ENCODE measurements at places on chromosomes 12 and 14.
A peak's percentile ranks its signal among the peaks of the same experiment; 100 is the strongest.

GRCh38 chr12:122886851-122887818 is 8.8 kb downstream of the VPS37B start:
- DNase-seq: peak; percentile 92

DNA sequence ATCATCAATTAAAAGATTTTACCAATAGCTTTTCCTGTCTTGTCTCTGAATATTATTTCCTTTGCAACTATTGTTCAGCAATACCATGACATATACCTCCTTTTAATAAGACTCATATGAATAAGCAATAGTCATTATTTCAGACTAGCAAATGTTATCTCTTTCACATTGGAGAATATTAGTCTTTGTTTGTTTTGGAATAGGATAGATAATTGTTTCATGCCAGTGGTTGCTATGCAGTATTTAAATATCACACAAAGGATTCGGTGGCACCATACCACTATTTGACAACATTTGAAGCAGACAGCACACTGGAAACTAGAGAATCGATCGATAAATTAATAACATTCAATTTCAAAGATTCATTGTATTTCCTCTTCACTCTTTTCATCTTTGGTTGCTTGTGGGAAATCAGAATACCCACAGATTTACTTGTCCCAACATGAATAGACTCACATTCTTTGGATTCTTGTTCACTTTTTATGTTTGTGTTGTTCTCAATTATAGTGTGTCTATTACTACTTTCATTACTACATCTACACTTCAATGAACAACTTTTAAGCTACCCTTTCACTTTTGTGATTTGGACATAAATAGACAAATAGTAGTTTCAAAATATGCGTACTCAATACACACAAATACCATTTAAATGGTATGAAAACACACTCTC is 42.7 kb upstream of the TBPL2 start:
- DNase-seq: no peak

- no peak for DNase-seq
Observed at GRCh38 chr12:87768501-87769287, 260.5 kb downstream of the C12orf50 start.

GRCh38 chr12:122668268-122668667 is 34.9 kb downstream of the HCAR2 start:
- DNase-seq: no peak

DNA sequence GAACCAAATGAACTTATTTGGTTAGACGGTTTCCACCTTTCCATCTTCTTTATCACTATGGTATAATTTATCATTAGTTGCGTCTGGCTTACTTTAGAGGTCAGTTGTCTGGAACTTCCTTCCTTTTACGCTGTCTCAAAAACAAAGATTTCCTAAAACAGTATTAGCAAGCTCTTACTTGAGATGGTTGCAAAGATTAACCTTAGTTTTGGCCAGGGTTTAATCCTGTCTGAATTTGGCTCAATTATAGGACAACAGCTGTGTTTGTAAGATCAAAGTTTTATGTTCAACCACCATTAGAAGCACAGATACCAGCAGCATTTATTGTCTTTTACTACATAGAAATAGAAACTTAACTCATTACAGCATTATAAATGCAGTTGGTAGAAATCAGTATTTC is 7.9 kb upstream of the WASHC3 start:
- DNase-seq: no peak

DNA sequence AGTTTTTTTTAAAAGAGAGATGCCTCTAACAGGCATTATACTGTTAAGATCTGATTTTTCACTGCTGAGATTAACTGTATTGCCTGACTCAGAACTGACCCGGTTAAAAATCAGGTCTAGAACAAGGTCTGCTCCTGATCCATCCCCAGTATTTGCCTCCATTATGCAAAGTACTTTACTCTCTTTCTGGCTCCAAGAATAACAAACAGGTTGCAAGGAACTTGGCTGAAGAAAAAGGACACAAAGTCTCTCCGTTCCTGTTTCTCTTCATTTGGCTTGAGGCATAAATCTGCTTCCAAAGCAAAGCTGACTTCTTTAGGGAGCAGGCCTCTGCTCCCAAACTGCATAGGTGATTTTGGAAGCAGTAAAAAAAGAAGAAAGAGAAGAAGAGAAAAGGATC is 199.3 kb upstream of the PDZRN4 start:
- DNase-seq: no peak

DNA sequence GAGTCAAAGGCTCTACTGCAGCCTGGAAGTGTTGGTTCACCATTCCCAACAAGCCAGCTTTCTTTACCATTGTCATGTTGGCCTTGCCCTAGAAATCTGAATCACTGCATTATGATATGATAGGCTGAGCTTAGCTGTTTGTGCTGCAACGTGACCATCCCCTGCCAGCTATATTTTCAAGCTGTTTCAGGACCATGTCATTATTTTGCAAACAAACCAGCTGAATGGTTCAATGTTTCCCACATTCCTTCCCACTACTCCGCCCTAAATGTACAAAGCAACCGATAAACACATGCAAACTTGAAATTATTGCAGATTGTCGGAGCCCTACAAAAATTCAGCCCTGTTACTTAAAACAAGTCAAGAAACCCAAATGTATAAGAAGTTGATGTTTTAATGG is 136.1 kb downstream of the KICS2 start:
- DNase-seq: no peak

GRCh38 chr12:45329238-45329637 is 113.3 kb downstream of the ANO6 start:
- no peak for DNase-seq

GRCh38 chr12:132044661-132045412 is 95.1 kb downstream of the EP400 start:
- DNase-seq: no peak

- no peak for DNase-seq
Observed at GRCh38 chr14:97798176-97798575, 1001.0 kb downstream of the VRK1 start.

DNA sequence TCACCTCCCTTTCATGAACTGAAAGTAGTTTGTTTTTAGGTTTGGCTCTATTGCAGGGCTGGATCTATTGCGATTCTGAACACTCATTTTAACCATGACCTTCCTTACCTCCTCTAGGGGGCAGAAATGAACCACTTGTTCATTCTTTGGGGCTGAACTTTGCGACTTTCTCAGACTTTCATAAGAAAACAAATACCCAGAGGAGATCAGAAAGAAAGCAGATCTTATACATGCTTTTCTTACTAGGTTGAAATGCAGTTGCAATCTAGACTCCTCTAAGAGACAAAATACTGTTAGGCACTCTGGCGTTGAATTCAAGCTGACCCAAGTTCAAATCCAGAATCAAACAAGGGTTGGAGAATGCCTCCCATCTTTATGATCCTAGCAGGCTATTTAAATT is 32.6 kb upstream of the PLEKHG3 start:
- DNase-seq: peak; percentile 76

DNA sequence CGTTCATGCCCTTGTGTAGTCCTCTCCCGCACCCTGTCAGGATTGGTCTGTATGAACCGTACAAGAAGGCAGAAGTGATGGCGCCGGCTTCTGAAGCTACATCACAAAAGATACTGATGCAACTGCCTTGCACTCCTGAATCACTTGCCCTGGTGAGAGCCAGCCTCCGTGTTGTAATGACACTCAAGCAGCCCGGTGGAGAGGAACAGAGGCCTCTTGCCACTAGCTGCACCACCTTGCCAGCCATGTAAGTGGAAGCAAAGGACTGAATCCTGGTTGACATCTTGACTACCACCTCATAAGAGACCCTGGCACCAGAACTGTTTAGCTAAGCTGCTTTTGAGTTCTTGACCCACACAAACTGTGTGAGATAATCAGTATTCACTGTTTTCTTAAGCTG is 266.0 kb downstream of the ERC1 start:
- no peak for DNase-seq

DNA sequence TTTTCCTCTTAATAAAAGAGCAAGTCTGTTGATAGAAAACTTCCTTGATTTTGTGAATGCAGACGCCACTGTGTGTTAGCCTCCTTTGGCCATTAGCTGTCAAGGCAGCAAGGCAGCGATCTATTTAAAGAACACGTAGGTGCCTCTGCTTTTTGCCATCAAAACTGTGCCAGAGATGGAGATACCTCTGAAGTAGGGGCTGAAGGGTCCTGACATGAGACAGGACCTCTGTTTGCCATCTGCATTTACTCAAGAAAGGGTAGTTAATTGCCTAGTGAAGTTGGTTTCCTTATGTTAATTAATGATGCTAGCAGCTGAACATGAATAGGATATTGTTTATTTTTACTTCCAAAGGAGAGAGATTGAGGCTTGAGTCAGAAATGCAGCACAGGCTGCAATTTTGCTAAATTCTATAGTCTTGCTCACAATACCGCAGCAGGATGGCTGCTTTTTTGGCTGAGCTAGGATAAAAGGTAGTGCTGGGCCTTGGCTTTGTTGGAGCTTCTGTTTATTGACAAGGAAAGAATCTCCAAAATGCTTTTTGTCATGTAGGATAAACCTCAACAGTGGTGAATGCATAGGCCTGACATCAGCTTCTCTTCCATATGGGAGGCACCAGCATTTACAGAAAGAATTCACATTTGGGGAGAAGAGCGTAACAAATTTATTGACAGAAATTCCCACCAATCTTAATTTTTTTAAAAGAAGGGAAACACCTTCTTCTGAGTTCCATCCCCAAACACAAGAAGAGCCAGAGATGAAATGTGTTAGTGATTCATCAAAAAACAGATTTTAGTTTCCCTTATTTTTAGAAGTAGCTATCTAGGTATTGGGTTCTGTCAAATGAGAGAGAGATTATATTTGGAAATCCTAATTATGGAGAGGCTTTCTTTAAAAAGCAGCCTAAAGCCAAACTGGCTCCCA is 13.9 kb upstream of the RPH3A start:
- no peak for DNase-seq

DNA sequence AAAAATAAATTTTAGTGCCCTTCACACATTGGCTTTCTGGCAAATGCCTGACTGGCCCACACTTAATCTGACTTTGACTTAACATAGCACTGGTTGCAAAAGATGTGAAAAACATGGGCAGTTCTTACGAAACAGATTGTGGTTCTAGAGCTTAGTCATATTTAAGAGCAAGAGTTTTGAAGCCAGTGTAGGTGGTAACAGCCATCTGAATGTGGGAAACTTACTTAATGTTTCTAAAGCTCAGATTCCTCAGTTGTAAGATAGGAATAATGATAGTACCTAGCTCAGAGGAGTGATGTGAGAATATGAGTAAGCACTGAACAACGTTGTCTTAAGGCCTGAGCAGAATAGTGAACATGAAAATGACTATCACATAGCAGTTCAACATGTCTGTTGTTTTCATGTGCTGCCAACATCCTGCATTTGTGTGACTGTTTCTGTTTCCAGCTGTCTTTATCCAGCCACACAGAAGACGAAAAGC is 262.7 kb downstream of the SYT1 start:
- DNase-seq: peak; percentile 18

DNA sequence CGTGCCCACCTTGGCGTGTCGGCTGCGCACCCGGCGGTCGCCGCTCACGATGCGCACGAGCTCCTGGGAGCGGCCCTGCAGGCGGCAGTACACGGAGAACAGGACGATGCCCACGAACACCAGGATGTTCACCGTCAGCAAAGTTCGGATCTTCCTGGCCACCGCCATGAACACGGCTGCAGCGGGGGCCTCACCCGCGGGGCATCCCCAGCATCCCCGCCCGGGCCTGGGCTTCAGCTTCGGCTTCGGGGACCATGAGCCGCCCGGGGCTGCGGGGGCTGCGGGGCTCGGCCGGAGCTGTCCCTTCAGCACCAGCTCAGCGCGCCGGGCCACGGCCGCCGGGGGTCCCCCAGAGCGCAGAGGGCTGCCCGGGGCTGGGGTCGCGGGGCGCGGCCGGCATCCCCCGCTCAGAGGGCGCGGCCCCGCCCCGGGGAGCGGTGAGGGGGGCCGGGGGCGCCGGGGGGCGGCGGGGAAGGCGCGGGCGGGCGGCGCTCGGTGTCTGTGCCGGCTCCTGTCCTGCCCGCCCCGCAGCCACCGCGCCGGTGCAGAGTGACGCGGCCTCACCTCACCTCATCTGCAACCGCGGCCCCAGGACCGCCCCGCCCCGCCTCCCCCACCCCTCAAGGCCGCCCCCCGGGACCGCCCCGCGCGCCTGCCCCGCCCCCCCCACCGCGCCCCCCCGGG is at the start of gene GALNT9:
GALNT9 (minus strand) TSS at position 554 of the 684 bp plus-strand sequence; CDS start at position 168, 386 bp downstream.
- no peak for DNase-seq

GRCh38 chr12:40684986-40685385 is 7.3 kb upstream of the CNTN1 start:
- DNase-seq: no peak

GRCh38 chr12:58425481-58426392 is 484.4 kb downstream of the ATP23 start:
- peak; percentile 91 for DNase-seq

GRCh38 chr12:25935355-25936144 is 22.9 kb upstream of the RASSF8 start:
- DNase-seq: peak; percentile 10

- DNase-seq: no peak
Observed at GRCh38 chr12:18906395-18906794, 168.5 kb downstream of the CAPZA3 start.

GRCh38 chr12:69514111-69514510 is 43.9 kb downstream of the FRS2 start:
- DNase-seq: no peak

DNA sequence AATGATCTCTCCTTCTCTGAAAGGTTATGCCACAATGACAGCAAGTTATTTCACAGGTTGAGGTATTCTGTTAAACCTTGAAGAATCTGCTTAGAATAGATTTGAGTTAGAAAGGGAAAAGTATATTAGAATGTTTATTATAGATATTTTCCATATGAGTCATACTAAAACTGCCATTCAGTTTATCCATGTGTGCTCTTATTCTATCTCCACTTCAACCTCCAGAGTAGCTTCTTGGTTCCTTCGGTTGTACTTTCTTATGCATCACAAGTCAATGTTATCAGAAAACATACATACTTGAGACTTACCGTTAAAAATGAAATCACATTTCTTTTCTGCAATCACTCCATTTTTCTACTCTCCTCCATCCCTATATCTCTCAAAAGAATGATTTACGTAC is 197.7 kb downstream of the BCAT1 start:
- no peak for DNase-seq

GRCh38 chr12:2076196-2076570 is 23.4 kb downstream of the CACNA1C start:
- no peak for DNase-seq

DNA sequence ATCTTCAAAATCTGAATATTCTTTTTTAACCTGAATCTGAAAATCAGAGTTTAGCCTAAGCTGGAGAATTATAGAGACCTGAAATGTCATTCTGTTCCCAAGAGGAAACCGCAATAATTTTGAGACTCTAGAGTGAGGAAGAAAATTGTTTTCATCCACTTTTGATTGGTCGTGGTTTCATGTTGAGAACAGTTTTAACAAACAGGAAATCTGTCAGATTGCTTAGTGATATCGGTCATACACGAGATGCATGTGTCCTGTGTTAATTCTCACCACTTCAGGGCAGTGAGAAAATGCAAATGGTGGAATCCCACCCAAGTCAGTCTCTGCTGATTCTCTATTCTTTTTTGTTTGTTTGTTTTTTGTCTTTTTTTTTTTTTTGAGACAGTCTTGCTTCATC is 1498.5 kb upstream of the TMEM132C start:
- DNase-seq: no peak

DNA sequence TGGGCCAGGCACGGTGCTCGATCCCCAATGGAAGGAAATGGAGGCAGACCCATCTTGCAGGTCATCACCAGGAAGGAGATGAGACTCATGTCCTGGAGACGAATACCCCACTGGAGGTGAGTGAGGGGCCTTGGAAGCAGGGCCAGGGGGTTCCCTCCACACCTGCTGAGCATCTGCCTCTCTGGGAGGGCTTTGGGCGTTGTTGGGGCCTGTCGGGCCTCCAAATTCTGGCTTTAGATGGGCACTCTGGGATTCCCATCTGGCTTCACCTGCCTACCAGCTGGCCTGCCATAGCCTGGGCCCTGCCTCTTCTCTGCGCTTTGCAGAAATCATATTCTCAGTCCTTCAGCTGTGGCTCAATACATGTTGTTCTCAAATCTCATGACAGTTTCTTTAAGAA is 13.9 kb downstream of the RTL1 start:
- DNase-seq: no peak

Data from OCI-M1 (cell line).